ENCODE measurements at places on chromosomes 12 and 14.

DNA sequence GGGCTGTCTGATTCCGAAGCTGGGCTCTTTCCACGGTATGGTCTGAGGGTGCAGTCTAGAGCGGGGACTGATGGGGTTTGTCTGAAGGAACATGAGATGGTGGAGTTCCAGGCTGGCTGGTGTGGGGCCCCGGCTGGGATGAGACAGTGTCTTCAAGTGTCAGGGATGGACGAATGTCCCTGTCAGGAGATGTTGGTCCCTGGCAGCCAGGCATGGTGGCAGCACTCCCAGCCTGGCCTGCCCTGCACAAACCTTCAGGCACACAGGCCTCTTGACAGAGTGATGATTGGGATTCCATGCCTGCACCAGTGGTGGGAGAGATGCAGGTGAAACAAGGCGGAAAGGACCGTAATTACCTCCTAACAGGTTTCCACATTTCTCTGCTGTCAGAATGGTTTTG is 221.9 kb downstream of the CACNA1C start:
- no peak for DNase-seq

- no peak for DNase-seq
Measured at GRCh38 chr14:101137234-101137633, 233.7 kb upstream of the RTL1 start.

GRCh38 chr14:92600318-92601053 is 86.9 kb downstream of the RIN3 start:
- no peak for DNase-seq

DNA sequence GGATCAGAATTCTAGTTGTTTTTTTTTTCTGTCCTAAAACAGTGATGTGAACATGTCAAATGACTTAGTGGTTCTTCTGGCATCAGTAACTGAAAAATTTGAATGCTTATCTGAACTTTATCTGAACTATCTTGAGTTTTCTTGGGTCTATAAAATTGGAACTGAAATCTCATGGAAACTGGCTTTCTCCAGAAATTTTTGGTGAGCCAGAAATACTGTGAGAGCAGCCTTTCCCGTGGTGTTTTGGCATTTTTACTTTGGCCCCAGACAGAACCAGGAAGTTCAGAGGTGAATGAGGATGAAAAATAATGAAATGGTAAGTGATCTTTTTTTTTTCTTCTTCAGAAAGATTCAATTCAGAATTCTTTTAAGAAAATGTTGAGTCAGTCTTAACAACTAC is 89.5 kb upstream of the CCDC91 start:
- no peak for DNase-seq

DNA sequence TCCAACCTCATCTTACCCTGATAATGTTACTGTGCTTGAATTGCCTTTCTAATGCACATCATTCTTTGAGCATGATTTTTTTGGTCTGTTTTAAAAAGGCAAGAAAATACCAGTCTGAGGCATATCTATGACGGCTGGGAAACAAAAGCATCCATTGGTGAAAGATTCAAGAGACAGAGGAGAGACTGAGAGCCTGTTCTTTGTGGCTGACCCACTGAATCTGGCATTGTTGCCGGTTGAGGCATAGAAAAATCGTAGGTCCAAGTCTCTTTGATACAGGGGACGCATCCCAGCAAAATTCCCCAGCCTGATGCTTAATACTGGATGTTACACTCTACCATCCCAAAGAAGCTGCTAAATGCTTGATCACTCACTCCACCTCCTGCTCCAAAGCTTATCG is 2.9 kb upstream of the KLHL42 start:
- no peak for DNase-seq

DNA sequence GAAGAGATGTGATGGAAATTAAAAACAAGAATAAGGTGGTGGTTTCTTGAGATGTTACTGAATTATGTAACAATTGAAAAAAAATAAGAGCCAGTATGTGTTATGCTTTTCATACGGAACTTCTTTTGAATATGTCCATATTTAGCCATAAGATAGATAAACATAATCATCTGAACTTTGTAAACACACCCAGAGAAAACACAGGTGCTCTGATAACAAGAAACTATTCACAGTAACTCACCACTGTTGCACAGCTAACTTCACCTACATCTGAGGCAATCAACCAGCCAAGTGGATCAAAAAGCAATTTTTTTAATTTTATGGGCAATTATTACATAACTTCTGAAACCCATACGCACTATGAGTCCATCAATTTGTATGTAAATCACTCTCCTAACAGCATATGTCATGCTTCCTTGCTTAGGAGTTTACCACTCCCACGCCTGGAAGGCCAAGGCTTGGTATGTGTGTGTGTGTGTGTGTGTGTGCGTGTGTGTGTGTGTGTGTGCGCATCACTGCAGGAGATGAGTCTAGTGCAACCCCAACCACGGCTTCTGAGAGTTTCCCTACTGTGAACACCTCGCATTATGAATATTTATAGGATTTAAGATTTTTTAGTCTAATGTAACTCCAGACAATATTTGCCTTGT is 443.4 kb downstream of the BCAT1 start:
- DNase-seq: no peak

DNA sequence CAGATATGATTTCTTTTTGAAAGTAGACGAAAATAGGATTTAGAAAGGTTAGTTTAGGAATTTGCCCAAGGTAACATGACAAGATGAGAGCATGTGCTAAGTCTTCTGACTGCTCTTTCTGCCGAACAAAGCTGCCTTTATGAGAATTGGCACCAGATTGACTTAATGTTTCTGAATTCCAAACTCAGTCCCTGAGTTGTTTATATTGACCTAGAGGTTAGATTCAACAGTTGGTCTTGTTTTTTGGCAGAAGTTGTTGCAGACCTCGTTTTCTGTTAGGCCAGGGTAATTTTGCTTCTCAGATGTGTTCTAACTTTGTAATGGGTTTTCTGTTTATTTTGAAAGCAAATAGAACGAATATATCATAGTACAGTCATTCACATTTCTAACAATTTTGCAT is 61.5 kb upstream of the LRTM2 start:
- no peak for DNase-seq

GRCh38 chr14:103692871-103693270 is 22.4 kb downstream of the XRCC3 start:
- DNase-seq: no peak

DNA sequence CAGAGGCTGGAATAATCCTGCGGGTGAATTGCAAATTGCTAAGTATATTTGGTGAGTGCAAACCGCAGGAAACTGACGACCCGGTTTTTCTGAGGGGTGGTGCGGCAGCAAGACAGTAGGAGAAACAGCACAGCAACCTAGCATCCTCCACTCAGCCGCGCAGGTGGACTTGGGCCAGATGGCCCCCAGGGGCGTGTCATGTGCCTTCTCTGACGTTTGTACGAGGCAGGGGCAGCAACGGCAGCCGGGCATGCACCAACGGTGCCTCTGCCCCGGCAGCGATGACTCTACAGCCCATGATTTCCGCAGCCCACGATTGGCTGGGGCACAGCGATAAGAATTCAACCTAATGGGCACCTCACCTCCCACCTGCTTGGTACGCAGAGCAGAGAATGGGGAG is 11.1 kb upstream of the CLEC2A start:
- peak; percentile 27 for DNase-seq

DNA sequence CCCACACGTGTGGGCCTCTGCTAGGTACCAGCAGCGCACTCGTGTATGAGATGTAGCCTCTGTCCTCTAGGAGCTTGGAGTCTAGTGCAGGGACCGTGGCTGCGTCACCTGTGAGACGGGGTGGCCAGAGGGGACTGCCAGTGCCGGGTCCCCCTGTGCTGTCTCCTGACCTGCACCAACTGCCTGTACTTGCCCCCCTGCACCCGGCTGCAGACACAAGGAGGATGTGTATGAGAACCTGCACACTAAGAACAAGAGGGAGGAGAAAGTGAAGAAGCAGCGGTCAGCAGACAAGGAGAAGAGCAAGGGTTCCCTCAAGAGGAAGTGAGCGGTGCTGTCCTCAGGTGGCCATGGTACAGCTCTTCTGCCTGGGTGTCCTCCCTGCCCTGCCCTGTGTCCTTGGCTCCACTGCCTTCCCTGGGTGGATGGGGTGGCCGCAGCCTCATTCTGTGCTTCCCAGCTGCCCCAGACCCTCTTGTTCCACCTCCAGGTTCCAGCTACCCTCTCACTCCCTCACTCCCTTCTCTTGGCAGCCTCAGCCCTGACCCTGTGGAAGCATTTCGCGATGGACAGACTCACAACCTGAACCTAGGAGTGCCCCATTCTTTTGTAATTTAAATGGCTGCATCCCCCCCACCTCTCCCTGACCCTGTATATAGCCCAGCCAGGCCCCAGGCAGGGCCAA is 9.6 kb downstream of the PTPN6 start:
- DNase-seq: peak; percentile 54

GRCh38 chr14:65336191-65336591 is 76.3 kb upstream of the FUT8 start:
- peak; percentile 71 for DNase-seq

GRCh38 chr14:68144051-68144681 is 324.6 kb downstream of the RAD51B start:
- no peak for DNase-seq

DNA sequence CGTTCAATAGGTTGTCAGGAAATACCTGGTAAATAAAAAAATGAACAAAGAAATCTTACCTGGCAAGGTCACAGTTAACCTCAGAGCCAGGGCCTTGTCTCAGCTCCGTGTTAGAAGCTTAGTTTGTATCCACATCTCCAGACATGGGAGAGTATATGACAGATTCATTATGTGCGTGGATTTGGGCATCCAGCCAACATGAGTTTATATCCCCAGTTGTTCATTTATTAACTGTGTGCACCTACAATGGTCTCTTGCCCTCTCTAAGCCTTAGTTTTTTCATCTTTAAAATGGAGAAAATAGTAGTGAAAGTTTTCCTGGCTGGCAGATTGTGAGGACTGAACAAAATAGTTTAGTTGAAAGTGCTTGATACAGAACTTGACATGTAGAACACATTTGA is 437.8 kb downstream of the NPAS3 start:
- DNase-seq: no peak

DNA sequence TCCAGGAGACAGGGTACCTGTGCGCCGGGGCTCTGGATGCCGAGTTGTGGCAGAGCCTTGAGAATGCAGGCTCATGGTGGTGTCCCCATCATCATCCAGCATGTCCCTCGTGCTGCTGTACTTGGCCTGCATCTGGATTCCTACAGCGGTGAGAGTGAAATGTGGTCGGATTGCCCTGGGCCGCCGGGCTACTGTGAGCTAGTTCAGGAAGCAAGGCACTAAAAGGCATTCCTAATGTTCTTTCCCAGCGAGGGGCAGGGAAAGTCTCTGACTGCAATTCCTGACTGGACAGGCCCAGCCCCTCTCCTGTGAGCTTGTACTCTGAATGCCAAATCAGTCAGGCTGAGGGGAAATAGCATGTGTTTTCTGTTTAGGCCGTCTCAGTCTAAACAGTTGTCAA is at the start of gene CLEC1A:
CLEC1A (minus strand) TSS at position 195 of the 400 bp plus-strand sequence; CDS start at position 132, 63 bp downstream.
- no peak for DNase-seq

DNA sequence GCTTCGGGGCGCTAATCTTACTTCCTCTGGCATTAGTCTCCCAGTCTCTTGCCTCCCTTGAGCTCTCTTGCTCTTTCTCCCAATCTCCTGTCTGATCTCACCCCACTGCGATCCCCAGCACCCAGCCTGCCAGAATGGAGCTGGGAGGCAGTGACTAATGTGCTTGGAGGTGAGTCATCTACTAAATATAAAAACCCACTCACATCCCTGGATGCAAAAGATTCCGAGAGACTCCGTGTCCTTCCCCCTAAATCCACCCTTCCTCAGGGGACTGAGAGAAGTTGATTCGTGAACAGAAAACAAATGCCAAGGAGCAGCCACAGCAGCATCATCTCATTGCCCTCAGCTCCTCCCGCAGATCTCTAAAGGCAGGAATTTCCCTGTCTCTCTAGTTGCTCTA is 45.7 kb upstream of the KCNA5 start:
- no peak for DNase-seq

GRCh38 chr12:12606781-12607589 is 4.7 kb upstream of the CREBL2 start:
- DNase-seq: no peak

- DNase-seq: no peak
Measured at GRCh38 chr12:20883288-20883687, 72.8 kb downstream of the SLCO1B3 start.

DNA sequence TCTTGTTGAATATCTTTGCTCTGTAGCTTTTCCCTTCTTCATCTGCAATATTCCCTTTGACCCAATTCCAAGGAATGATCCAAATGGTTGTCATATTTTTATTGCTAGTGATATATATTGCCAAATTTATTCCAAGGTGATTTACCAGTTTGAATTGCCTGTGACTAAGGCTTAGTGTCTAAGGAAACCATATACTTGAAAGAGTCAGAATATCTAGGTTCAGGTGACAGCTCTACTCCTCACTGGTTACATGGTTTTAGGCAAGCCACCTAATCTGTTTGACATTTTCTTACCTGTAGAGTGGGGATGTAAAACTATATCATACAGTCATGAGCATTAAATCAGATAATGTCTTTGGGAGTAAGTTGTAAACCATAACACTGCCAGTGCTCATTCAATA is 473.8 kb downstream of the NPAS3 start:
- no peak for DNase-seq

- DNase-seq: no peak
Measured at GRCh38 chr14:99175331-99176155, 96.5 kb downstream of the BCL11B start.

- DNase-seq: no peak
Measured at GRCh38 chr14:84694161-84694560, 835.8 kb upstream of the FLRT2 start.

DNA sequence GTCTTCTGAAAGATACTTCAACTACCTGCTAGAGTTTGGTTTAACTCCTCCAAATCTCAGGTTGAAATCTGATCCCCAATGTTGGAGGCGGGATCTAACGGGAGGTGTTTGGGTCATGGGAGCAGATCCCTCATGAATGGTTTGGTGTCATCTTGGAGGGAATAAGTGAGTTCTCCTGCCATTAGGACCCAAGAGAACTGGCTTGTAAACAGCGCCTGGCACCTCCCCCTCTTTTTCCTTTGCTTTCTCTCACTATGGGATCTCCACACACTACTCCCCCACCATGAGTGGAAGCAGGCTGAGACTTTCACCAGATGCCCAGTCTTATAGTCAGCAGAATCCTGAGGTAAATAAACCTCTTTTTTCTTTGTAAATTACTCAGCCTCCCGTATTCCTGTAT is 2.5 kb downstream of the CNIH1 start:
- DNase-seq: no peak

DNA sequence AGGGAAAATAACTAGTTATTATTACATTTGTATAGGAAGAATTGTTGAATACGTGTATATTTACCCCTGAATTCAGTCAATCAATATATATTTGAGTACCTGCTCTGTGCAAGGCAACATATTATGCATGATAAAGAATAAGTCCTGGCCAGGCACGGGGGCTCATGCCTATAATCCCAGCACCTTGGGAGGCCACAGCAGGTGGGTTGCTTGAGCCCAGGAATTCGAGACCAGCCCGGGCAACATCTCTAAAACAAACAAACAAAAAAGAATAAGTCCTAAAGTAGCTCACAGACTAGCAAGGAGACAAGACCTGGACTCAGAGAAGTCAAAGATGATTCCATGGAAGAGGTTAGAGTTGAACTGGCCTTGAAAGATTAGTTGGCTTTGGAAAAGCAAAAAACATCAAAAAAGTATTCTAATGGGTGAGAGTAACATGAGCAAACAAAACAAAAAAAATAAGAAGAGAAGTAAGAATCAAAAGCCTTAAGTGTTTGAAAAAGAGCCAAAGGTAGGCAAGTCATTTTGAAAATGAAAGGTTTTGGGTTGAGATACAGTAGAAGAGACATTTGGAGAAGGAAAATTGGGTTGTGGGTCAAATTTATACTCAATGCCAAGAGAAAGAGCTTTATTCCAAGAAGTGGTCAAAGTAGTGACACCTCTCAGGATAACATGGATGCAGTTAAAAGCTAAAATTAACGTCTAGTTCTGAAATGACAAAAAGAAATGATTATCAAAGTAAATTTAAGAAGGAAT is 115.2 kb upstream of the BCAT1 start:
- no peak for DNase-seq

Data from stimulated activated CD8-positive, alpha-beta memory T cell treated with anti-CD3 and anti-CD28 coated beads, Interleukin-4, amount 100 ng/mL, for 48 hours (primary cell).